Stimulated activated CD4-positive, alpha-beta T cell treated with anti-CD3 and anti-CD28 coated beads, Interleukin-2, amount 100 ng/mL, for 48 hours (primary cell): ENCODE measurements at places on chromosomes 2 and 18.

DNA sequence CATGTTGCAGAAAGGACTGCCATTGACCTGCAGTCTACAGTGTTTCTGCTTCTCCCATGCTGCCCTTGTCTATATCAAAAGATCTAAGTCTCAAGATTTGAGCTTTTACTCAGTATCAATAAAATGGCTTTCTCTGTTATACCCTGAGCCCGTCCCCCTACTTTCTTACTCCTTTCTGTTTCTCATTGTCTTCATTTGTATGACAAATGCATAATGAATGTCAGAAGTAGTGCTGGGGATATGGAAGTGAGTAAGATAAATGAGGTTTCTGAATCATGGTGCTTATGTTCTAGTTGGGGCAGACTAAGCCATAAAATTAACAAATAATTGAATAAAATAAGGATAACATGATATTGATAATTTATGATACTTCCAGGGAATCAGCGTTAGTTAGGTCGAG lies 128.6 kb downstream of the PARD3B start:
- no peak for DNase-seq

DNA sequence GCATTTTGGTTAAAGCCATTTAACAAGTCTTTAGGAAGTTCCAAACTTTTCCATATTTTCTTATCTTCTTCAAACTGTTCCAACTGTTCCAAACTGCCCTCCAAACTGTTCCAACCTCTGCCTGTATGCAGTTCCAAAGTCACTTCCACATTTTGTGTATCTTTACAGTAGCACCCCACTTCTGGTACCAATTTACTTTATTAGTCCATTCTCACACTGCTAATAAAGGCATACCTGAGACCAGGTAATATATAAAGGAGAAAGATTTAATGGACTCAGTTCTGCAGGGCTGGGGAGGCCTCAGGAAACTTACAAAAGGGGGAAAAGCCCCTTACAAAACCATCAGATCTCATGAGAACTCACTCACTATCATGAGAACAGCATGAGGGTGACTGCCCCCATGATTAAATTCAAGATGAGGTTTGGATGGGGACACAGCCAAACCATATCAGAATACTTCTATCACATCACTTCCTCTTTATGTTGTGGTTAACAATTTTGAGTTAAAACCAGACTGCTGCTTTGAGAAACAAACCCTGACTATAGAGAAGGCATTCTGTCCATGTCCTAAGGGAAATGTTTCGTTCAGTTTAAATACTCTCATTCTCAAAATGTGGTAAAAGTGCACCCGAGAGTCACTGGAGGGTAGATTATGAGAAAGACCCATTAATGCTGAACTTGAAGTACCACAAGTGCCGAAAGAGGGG lies 11.0 kb downstream of the IL18R1 start:
- no peak for DNase-seq

DNA sequence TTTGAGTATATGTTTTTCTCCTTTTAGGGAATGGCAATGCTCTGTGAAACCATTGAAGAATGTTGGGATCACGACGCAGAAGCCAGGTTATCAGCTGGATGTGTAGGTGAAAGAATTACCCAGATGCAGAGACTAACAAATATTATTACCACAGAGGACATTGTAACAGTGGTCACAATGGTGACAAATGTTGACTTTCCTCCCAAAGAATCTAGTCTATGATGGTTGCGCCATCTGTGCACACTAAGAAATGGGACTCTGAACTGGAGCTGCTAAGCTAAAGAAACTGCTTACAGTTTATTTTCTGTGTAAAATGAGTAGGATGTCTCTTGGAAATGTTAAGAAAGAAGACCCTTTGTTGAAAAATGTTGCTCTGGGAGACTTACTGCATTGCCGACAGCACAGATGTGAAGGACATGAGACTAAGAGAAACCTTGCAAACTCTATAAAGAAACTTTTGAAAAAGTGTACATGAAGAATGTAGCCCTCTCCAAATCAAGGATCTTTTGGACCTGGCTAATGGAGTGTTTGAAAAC lies 82.3 kb downstream of the ACVR2A start:
- DNase-seq = no peak

- DNase-seq = no peak
These were observed 99.0 kb downstream of the EPB41L3 start for GRCh38 chr18:5444847-5445246.

DNA sequence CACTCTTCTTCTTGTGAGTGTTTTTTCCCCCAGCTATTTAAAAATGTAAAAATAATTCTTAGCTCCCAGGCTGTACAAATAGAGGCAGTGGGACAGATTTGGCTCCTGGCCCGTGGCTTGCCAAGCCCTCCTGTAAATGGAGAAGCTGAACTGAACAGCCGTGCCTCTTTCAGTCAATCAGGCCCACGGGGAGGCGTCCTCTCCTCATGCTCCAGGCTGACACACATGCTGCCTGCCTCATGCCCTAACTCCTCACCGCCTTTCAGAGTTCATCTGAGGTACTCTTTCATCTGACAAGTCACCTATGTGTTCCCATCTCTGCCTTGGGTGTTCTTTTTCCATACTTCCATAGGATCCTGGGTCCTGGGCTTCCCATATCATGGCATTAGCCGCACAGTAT lies 58.9 kb downstream of the BMP10 start:
- DNase-seq = no peak

DNA sequence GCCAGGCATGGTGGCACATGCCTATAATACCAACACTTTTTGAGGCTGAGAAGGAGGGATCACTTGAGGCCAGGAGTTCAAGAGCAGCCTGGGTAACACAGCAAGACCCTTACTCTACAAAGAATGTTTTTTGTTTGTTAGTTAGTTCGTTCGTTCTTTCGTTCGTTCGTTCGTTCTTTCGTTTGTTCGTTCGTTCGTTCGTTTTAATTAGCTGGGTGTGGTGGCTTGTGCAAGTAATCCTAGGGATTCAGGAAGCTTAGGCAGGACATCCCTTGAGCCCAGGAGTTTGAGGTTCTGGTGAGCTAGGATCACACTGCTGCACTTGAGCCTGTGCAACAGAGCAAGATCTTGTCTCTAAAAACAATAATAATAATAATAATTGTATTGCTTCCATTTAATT lies 98.7 kb downstream of the MARCO start:
- no peak for DNase-seq

DNA sequence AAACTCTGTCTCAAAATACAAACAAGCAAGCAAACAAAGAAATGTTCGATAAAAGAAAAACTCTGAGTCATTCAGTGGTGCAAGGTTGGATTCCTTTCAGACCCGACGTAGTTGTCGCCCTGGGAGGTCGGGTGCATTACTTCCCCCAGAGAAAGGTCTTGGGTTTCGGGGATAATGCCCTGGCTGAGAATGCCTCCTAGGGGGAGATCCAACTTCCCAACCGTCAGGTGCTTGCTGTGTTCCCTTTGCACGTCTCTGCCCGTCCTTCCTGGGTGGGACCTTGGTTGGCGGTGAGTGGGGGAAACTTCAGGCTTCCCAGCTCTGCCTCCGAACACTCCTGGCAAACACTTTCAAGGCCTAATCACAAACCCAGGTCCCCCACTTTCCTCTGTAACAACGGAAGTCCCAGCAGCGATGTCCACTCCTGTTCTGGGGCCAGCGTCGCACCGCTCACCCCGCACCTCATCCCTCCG lies 609 bp downstream of the TPGS2 start:
- DNase-seq = peak; percentile 7

- no peak for DNase-seq
These were observed 132.0 kb upstream of the HDAC4 start for GRCh38 chr2:239532859-239533258.

- DNase-seq = no peak
These were observed 16.1 kb upstream of the OTOS start for GRCh38 chr2:240156435-240157146.

- DNase-seq = no peak
These were observed 13.9 kb upstream of the RMND5A start for GRCh38 chr2:86706220-86706619.

DNA sequence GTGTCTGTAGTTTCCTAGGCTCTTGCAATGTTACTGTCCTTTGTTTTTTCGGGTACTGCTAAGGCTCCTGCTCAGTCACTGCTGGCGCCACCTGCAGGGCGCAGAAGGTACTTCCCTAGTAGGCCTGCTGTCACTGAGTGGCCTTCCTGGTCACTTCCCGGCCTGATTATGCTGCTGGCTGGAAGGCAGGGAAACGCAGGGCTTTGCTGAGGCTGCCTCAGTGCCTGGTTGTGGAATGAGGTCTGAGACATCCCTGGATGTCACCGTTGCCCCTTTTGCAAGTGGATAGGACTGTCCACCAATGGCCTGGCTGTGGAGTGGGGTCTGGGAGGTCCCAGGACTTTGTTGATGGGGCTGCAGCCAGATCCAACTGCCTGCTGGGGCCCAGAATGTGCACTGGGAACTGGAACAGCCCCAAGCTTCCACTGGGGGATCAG lies 13.1 kb downstream of the DAW1 start:
- DNase-seq = peak; percentile 56

GRCh38 chr2:238203094-238203972 lies at the start of gene ILKAP:
ILKAP (minus strand) TSS chr2:238203695; CDS start chr2:238203553, 142 bp downstream.
- DNase-seq = peak; percentile 87

DNA sequence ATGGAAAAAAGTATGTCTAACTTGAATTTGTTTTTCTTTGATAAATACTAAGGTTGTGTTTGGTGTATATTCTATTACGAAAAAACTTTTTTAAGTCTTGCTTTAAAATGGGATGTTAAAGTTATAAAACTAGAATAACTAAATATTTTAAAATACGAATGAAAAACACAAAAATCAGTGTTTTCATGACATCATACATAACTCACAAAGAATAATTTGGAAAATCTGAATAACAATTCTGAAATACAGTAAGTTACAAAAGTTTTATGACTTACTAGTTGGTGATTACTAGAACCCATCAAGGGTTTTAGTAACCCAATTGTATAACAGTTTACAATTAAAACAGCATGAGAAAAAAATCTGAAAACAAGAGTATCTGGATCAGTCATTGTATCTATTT lies 61.2 kb downstream of the PIGN start:
- no peak for DNase-seq

GRCh38 chr2:20590704-20591515 lies 60.0 kb downstream of the HS1BP3 start:
- DNase-seq = no peak
